Stimulated activated CD4-positive, alpha-beta T cell treated with anti-CD3 and anti-CD28 coated beads, Interleukin-15, amount 100 ng/mL, for 48 hours (primary cell): ENCODE measurements at places on chromosomes 2 and 18.

DNA sequence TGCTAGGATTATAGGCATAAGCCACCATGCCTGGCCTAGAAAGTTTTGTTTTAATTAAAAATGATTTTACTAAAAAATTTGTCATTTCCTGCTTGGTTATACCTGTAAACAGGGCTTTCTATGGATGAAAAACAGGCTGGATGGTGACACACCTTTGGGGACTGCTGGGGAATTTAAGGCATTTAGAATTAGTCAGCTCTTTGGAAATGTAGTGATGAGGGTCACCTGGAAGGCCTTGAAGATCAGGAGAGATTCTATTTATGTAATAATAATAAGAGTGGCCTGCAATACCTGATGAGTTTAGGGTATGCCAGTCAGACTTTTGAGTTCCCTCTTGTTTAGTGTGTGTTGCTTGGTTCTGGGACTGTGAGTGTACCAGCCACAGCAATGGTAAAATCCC lies 51.1 kb downstream of the RALBP1 start:
- no peak for DNase-seq

DNA sequence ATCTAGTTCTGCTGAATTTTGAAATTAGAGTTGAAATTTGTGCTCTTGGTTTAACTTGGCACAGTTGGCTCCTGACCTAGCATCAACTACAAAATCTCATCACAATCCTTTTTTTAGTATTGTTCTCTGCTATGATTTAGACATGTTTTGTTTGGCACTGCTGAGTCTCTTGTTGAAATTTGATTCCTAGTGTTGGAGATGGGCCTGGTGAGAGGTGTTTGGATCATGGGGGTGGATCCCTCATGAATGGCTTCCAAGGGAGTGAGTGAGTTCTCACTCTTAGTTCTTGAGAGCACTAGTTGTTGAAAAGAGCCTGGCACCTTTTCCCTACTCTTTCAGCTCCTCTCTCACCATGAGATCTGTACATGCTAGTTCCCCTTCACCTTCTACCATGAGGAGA lies 605.6 kb upstream of the SLC39A10 start:
- DNase-seq: no peak

DNA sequence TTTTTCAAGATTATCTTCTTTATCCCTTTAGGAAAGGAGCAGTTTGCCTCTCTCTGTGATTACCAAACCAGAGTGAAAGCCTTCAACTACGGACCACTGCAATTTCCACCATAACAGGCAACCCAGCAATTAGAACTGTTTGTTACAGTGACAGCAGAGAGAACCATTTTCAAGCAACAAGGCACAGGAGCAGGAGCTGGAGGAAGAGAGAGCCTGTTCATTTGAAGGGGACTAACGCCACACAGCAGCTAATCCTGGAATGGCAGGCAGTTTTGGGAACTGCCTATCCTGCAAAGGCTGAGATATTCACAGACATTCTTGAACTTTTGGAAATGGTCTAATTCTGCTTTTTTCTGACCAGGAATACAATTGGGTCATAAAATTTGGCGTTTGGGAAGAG lies 1541.9 kb upstream of the PIK3C3 start:
- DNase-seq: no peak

DNA sequence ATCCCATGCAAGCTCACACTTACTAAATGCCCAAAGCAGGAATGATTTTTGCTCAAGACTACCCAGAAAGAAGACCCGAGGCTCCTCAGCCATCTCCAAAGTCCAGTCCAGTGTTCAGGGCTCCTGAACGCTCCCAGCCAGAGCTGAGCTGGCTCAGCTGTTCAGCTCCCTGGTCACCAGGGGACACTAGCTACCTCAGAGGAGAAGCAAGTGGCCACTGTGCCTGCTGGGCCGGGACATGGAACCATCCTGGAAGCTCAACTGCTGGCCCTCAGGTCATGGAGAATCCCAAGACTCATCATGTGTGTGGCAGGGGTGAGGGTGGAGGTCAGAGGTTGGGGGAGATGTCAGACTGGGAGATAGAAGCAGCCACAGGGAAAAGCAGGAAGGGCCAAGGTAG lies 89.0 kb downstream of the GALNT14 start:
- no peak for DNase-seq

DNA sequence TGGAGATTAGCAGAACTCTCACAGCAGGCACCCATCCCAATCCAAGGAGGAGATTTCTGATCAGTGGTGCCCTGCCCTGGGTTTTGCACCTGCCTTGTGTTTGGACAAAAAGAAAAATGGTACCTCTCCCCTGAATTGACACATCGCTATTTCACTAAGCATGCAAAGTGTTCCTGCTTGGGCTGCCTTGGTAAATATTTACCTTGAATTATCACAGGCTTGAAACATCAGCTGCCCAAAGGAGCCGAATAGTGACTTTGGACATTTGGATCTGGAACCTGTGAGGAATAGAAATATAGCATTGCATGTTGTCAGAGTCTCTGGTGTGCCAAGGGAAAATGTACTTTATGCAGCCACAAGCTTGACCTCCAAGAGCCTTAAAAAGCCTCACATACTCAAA lies 926.4 kb upstream of the FANCL start:
- no peak for DNase-seq

DNA sequence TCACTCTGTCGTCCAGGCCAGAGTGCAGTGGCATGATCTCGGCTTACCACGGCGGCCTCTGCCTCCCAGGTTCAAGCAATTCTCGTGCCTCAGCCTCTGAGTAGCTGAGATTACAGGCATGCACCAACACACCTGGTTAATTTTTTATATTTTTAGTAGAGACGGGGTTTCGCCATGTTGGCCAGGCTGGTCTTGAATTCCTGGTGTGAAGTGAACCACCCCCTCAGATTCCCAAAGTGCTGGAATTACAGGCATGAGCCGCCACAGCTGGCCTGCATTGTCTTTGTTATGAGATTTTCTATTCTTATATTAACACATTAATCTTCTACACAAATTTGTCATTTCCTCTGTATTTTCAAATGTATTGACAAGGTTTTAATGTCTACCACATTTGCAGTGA lies 75.2 kb downstream of the SEPTIN10 start:
- no peak for DNase-seq

DNA sequence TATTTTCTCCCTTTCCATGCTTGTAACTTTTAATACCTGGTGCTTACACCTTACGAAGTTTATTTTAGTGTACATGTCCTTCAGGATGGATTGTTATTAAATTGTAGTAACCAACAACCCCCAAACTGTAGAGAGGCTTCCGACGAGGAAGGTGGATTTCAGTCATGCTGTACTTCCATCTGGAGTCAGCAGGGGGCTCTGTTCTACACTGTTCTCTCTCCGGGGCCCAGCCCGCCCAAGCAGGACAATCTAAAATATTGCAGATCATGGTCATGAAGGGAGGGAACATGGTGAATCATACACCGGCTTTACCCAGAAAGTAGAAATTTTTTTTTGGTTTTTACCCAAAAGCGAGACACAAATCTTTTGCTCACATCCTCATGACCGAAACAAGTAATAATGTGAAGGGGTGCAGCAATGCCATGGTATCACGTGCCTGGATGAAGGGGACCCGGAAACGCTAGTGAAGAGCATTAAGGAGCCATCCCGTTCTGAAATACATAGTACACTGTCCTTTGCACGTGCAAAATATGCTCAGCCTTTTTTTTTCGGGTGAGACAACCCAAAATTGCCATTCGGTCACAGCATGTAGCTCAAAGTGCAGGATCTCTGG lies 884.8 kb downstream of the EPHA4 start:
- DNase-seq: peak; percentile 30

DNA sequence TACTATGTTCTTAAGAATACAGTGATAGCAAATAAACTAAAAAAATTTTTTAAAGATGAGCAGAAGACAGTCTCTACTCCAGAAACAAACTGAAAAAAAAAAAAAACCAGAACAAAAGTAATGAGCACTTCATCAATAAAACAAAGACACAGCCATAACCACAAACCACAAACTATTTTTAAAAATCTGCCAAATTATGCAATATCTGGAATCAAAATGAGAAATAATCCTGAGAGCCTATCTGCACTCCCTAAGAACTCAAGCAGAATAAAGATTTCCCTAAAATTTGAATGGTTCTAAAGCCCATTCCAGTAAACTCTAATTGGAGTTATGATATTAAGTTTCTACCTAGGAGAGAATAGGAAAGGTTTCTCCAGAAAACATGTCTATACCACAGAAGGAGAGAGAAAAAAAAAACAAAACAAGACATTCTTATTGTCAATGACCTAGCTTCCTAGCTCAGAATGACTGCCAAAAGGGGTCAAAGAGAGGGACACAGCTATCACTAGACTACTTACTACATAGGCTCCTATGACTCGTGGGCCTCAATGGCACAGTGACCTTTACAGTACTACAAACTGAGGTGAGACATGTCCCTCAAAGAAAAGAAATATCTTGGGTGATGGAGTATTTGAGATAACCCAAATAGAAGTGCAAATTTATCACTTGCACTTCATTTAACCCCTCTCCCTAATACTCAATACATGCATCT lies 262.8 kb downstream of the ZEB2 start:
- DNase-seq: no peak

DNA sequence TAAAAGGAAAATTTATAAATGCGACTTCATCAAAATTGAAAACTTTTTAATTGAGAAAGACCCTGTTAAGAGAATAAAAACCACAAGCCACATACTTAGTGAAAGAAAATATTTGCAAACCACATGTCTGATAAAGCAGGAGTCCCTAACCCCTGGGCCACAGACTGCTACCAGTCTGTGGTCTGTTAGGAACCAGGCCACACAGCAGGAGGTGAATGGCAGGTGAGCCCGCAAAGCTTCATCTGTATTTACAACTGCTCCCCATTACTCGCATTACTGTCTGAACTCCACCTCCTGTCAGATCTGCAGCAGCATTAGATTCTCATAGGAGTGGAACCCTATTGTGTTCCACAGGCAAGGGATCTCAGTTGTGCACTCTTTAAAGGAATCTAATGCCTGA lies 95.5 kb upstream of the CRACDL start:
- DNase-seq: no peak

GRCh38 chr2:129847043-129847442 lies 132.4 kb upstream of the RAB6C start:
- DNase-seq: no peak

DNA sequence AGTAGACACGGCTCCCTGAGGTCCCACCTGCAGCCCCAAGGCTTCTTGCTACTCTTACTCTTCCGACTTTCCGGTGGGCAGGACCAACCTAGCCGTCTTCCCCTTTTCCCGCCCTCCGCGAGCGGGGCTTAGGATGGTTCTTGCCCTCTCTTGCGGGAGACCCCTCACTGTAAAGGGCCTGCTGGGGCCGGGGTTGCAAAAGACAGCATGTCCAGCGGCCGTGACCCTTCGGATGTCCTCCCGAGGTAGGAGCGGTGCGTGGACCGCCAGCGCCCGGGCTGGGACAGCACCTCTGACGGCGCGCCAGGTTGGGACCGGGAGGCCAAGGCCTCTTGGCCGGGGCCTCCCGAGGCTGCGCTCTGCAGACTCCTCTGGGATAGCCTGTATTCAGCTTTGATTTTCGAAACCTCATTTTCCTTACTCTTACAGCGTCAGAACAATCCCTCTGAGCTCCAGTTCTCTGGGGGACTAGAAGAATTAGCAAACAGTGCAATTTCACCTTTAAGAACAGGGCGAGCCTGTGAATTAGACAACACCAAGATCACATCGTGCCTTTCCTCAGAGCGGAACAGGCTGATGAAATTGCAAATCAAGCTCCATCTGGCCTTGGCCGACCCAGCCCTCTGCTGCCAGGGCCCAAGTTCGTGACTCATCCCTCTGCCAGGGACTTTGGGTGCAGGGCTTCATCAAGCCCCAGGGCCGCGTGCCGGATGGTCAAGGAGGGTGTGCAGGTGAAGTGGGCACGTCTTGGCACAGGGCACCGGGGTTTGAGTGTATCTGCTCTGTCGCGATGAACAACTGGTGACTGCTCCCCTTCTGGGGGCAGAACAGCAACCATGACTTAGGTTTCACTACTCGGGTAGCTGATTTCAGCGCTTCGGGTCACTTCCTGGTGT lies 777 bp downstream of the MOCOS start:
- no peak for DNase-seq

- DNase-seq: no peak
Measured at GRCh38 chr2:174764280-174765255, at the start of gene CHRNA1. Gene CHRNA1, minus strand, starts transcription at chr2:174764472. Its CDS starts 78 bp downstream, at chr2:174764394.
